ENCODE measurements at places on chromosomes 3 and 15. TPM values are rescaled to one million over a fixed set of nuclear protein-coding genes. Genes with fewer than 3 reads are reported as not detected.

DNA sequence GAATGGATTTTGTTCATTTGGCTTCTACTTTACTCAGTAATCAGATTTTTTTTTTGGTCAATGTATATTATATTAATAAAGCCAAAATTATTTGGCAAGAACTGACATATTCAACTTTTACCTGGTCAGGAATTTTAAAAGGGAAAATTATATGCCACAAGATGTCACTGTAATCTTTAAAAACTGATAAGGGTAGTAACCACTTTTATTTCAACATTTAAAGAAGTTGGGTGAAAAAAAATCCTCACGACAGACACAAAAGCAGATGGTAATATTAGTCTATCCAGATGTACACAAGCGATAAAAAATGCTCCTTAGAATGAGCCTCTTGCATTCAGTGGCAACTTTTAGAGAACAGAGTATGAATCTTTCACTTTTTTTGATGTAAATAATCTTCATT is 101.9 kb downstream of the SERPINI1 start:
- DNase-seq: no peak

The IL20RB gene
- total RNA-seq: 243 TPM

DNA sequence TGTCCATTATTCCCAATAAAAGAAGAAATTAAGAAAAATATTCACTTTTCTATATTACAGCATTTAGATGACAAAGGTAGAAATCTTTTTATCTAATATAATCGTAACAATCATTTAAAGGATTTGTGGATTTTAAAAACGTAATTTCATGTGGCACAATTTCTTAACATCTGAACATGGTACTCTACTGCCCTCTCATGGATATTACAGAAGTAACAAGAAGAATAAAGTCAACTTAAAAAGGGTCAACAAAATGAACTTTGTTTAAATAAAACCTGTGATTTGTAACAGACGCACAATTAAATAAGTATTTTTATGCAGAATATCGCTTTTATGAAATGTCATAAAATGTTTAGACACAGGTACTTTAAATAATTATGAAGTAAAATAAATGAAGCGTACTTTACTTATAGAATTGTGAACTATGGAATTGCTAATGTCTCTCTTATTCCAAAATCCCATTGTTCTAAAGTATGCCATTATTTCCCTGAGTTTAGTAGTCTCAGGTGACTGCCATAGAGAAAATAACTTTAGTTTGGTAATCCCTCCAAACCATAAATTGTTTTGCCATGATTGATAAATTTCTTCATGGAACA is 366.8 kb upstream of the ZNF385D start:
- no peak for DNase-seq

The CDV3 gene
- total RNA-seq: 101 TPM

The GHSR gene
- not detected for total RNA-seq

The TUSC7 gene
- not detected for total RNA-seq

- no peak for DNase-seq
These were observed 134.7 kb downstream of the PEX5L start for GRCh38 chr3:179902061-179902460.

GRCh38 chr3:170746175-170746942 is 123.6 kb downstream of the RPL22L1 start:
- DNase-seq: no peak

The RLBP1 gene
- total RNA-seq: not detected

DNA sequence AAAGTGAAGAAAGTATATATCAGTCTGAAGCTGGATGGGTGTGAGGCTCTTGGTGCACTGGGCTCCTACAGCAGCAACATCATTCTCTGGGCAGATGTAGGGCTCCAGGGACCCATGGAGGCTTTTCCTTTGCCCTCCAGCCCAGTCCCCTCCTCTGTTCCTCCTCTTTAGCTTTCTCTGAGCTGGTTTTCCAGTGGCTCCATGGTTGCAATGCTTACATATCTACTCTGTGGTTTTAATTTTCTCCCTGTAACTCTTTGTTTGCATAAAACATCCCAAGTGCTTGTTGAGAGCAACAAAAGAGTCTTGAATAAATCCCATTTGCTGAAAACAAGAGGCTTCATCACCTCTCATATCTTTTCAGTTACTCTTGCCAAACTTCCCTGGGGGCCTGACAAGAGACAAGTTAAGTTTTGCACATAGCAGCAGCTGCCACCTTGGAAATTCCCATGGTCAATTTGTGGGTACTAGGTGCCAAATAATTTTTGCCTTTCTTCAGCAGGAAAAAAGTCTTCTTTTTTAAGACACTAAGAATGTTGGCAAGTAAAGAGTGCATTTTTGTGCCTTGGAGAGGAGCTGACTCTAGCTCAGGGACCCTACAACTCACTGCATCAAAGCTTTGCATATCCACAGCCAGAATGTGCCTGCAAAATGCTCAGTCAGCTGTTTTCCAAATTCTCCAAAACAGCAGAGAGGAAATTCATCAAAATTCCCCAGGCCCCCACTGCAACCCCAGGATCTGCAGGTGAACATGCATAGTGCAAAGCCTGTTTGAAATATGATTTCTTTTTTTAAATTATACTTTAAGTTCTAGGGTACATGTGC is 41.9 kb downstream of the COLQ start:
- peak; percentile 12 for DNase-seq

GRCh38 chr3:183492849-183493179 is 62.7 kb downstream of the KLHL6 start:
- DNase-seq: no peak

The BFSP2 gene
- not detected for total RNA-seq

Measured in suprapubic skin (tissue), 4 donors.